GDM1 (cell line): ENCODE measurements at places on chromosomes 11 and 22.

DNA sequence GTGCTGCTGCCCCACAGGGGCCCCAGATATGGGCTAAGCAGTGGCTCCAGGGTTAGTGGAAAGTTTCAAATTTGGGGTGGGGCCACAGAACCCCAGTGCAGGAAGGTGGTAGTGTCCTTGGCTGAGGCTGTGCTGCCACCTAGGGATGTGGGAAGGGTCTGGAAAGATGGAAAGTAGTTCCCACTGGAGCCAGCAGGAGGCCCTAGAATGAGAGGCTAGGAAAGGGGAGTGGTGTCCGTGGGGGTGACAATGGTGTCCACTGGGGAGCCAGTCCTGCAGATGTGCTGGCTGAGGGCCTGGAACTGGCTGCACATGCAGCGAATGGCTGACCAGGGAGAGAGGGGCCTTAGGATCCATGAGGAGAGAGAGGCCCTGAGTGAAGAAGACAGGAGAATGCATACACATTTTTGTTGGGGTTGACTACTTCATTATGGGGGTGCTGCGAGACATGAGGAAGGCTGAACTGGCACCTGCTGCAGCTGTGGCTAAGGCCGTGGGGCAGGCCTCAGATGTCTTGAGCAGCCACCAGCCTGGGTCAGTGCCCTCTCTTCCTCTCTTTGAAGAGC lies 21.1 kb downstream of the RFPL3 start:
- no peak for DNase-seq

DNA sequence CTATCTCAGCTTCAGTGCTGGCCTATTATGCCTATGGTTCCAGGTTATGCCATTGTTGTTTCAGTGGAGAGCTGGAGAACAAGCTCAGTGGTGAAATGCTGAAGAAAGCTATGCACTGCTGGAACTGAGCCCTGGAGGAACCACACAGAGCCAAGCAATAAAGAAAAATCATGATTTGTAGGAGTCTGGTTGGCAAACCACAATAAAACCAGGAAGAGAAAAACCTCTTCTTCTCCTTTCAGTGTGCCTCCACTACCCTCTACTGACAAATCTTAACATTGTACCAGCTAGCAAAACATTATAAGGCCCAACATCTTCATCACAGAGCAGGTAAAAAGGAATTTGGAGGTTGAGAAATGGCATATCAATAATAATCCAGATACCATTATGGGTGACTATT lies 5.3 kb downstream of the OR51F2 start:
- DNase-seq, result no peak

GRCh38 chr11:128421577-128422330 lies 165.6 kb downstream of the ETS1 start:
- DNase-seq, result no peak

DNA sequence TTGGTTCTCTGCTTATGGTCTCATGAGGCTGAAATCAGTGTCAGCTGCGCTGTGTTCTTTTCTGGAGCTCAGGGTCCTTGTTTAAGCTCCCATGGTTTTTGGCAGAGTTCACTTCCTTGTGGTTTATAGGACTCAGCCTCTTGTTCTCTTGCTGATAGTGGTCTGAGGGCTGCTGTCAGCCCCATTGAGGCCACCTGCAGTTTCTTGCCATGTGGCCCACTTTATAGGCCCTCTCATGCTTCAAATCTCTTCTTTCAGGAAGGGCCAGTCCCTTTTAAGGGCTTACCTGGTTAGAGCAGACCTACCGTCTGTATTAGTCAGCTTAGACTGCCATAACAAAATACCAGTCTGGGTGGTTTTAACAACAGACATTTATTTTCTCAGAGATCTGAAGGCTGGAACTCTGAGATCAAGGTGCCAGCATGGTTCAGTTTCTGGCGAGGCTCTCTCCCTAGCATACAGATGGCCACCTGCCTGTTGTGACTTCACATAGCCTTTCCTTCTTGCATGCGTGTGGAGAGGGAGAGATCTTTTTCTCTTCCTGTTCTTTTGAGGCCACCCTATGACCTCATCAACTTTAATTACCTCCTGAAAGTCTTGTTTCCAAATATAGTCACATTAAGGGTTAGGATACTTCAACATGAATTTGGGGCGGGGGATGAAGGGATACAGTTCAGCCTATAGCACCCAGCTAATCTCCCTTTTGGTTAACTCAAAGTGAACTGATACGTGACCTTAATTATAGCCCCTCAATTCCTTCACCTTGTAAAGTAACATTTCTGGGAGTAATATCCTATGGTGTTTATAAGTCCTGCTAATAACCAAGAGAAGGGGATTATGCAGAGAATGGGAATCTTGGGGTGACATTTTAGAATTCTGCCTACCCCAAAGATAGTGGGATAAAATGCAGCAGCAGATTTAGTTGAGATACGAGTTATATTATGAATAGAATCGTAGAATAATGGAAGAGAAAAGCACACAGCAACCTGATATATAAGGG lies 131.8 kb downstream of the UVRAG start:
- no peak for DNase-seq

GRCh38 chr11:57523419-57523818 lies 7.1 kb downstream of the TIMM10 start:
- DNase-seq, result no peak

DNA sequence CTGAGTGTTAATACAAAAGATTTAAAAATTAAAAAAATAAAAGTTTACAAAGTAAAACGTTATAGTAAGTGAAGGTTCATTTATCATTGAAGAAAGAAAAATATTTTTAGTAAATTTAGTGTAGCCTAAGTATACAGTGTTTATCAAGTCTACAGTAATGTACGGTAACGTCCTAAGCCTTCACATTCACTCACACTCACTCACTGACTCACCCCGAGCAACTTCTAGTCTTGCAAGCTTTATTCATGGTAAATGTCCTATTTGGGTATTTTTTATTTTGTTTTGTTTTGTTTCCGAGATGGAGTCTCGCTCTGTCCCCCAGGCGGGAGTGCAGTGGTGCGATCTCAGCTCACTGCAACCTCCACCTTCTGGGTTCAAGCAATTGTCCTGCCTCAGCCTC lies 8.8 kb downstream of the CASTOR1 start:
- no peak for DNase-seq

DNA sequence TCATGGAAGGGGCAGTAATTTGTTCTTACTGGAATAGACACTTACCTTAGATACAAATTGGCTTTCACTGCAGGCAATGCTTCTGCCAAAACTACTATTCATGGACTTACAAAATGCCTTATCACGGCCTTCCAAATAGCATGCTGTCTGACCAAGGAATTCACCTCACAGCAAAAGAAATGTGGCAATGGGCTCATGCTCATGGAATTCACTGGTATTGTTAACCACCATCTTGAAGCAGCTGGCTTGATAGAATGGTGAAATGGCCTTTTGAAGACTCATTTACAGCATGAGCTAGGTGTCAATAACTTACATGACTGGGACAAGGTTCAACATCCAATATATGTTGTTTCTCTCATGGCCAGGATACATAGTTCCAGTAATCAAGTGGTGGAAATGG lies 21.9 kb downstream of the OR5B21 start:
- no peak for DNase-seq
